Left ventricle myocardium superior (tissue), 1 donor: ENCODE measurements at places on chromosomes 2 and 18.

GRCh38 chr2:165601928-165602521, 132.5 kb downstream of the CSRNP3 start:
- DNase-seq, result no peak

DNA sequence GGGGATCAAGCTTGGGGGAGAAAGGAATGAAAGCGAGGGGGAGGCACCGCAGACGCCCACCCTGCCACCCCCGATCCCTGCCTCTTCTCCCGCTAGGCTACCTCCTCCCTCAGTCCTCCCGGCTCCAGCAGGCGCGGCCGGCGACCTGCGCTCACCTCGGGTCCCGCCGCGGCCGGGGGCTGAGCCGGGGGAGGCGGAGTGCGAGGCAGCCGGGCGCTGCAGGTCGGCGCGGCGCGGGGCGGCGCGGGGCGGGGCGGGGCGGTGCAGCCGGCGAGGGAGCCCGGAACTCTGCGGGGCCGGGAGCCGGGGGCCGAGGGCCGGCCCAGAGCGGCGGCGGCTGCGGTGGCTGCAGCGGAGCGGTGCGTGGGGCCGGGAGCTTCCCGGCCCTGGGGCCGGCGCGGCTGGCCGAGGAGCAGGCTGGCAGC, 477 bp downstream of the ACVR1 start:
- peak; percentile 79 for DNase-seq

- no peak for DNase-seq
Measured at GRCh38 chr2:200475795-200476194, 34.1 kb downstream of the KCTD18 start.

DNA sequence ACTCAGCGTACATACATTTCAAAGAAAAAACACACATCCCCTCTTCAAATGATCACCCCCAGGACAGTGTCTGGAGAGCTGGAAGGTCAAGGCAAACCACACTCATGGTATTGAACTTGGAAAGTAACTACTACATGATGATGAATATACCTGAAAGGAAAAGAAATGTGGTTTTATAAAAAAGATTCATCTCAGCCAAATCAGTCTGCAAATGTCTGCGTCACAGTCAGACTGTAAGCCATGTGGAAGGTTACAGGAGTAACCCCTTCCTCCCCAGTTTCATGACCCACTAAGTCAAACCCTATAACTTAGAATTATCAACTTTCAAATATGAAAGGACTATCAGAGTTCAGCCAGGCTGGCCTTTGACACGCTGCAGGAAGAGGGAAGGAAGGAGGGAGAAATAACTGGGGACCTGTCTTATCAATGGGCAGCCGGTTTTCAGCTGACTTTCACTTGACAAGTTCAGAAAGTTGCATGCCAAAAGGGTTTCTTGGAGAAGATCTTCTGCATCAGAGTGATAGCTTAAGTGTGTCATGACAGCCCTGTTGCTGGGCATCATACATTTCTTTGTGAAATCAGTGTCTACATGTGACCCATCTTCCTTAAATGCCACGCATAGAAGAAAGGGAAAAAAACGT, 7.0 kb upstream of the BMP10 start:
- no peak for DNase-seq

DNA sequence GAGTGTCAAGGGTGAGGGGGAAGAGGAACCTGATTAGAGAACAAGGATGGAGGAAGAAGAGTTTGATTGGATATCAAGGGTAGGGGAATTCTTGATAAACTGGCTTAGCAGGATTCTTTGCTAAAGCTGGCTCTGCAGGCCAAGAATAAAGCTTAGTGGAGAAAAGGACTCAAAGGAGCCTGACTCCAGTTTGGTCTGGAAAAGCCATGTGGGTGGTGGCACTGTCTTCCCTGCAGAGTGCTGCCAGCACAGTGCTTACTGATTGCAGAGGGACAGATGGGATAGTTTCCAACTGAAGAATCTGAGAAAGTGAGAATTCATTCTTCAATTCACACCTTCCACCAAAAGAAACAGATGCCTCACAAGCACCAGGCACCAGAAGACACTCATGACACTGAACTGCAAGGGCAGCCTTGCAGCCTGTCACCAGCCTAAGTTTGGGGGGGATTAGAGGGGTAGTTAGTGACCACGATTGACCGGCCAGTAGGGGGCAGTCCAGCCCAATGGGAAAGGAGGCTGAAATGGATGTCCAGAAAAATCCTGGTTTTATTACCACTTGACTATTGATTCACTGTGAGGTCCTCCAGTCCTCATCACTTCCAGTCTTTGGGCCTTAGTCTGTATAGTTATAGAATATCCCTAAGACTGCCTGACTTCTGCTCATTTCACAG, 334.5 kb downstream of the SMAD2 start:
- DNase-seq, result no peak

DNA sequence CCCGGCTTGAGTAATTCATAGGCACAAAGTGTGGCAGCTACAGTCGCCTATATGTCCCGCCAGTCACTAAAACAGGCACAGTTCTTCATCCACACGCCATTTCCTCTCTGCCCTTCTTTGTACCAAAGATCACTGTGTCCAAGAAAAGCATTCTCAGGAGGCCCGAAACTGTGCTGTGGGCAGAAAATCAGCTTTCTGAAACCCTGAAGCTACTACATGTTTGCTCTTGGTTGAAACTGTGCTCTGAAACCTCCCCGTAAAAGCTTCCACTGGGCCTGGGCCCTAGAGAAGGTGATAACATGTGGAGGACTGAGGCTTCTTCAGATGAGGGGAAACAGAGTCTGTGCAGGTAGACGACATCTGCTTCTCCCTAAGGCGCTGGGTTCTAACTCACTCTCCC, 75.6 kb upstream of the ID2 start:
- DNase-seq, result no peak

DNA sequence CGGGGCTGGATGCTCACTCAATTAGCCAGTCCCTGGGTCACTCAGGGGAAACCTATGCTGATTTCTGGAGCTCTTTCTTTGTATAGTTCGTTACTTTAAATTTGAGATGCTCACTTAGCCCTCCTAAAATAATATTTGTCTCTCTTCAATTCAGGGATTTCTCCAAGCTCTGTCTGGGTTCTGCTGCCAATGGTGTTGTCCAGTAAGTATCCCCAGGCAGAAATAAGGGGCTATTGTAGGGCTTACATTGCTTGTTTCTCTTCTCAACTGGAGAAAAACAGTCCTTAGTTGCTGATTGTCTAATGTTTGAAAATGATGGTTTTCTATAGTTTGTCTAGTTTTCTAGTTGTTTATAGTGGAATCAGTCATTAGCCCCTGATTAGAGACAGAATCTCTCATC, 5.0 kb downstream of the RAB6C start:
- DNase-seq, result no peak

- no peak for DNase-seq
Measured at GRCh38 chr2:182378759-182379158, 48.1 kb downstream of the PDE1A start.

GRCh38 chr2:221710744-221711143, 138.6 kb upstream of the EPHA4 start:
- no peak for DNase-seq

- peak; percentile 71 for DNase-seq
Measured at GRCh38 chr2:105746177-105747080, 1.7 kb downstream of the NCK2 start.

GRCh38 chr2:221088506-221088905, 483.6 kb downstream of the EPHA4 start:
- DNase-seq, result no peak

DNA sequence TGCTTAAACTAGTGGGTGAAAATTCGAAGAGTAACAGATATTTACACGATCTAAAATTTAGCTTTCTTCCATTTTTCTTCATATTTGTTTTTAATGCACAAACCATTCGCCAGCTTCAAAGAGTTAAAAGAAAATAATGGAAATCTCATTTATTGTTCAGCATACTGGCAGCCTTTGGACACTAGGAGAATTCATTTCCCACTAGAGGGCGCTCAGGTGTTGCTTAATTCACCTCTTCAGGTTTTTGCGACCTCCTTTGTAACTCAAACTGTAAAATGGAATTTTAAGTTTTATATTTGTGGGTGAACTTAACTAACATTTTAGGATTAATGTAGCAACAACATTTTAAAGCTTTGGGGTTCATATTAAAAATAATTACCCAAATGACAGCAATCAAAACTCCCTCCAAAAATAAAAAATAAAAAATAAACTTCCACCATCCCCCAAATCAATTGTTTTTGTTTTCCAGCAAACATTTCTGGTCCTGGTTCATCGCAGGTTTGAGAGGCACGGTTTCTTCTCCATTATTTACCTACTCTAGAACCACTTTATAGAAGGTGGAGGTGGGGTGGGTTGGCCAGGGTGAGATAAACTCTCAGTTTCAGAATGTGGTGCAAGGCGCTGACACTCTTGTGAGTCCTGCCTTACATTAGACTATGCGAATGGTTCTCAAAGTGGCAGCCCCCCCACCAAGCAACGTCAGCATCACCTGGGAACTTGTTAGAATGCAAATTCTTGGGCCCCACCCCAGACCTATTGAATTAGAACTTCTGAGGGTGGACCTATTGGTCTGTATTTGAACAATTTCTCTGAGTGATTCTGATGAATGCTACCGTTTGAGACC, 24.7 kb upstream of the PNPT1 start:
- DNase-seq, result no peak

- DNase-seq, result no peak
Measured at GRCh38 chr18:56517761-56518160, 120.6 kb downstream of the TXNL1 start.

DNA sequence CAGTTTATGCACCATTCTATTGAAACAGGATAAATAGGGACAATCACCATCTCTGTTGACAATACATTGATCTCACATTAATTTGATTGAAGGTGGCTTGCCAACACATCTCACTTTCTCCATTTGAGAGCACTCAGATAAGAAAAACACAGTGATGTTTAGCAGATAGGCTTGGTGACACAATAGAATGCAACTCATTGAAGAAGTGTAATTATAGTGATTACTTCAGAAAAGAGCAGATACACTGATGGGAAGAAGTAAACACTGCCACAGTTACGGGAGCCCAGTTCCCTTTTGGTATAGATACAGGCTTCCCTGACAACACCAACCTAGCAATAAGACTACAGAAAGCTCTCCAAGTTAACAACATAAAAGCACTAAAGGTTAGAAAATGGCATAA, 89.1 kb downstream of the FIGN start:
- no peak for DNase-seq

- no peak for DNase-seq
Measured at GRCh38 chr18:45349019-45349418, 266.3 kb upstream of the SLC14A2 start.

- DNase-seq, result no peak
Measured at GRCh38 chr18:37532917-37533316, 32.7 kb downstream of the CELF4 start.

- no peak for DNase-seq
Measured at GRCh38 chr2:120937686-120938044, 202.0 kb downstream of the GLI2 start.

DNA sequence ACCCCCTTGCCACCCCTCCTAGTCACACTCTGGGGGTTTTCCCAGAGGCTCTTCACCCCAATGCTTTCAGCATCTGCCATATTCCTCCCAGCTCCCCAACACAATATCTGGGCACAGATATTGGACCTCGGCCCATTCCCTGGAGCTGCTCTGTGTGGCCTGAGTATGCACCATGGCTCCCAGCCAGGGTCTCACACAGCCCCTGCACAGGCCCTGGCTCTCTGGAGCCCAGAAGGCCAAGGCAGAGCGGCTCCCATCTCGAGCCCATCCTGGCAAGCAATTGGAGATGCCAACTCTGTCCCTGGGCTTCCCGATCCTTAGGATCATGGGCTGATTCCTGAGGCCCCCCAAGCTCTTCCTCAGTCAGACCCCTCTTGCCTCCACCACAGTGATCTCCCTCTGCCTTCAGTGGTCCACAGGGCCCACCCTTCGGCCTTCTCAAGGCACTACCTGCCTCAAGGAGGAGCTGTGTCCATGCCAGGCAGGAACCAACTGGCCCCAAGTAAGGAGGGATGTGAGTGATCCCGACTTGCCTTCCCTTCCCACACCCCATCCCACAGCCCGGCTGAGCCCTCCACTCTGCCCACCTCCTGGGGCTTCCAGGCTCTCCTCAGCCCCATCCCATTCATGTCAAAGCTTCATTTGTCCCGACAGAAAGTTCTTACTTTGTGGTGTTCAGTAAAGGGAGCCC, 62.7 kb downstream of the ADD2 start:
- DNase-seq, result no peak

DNA sequence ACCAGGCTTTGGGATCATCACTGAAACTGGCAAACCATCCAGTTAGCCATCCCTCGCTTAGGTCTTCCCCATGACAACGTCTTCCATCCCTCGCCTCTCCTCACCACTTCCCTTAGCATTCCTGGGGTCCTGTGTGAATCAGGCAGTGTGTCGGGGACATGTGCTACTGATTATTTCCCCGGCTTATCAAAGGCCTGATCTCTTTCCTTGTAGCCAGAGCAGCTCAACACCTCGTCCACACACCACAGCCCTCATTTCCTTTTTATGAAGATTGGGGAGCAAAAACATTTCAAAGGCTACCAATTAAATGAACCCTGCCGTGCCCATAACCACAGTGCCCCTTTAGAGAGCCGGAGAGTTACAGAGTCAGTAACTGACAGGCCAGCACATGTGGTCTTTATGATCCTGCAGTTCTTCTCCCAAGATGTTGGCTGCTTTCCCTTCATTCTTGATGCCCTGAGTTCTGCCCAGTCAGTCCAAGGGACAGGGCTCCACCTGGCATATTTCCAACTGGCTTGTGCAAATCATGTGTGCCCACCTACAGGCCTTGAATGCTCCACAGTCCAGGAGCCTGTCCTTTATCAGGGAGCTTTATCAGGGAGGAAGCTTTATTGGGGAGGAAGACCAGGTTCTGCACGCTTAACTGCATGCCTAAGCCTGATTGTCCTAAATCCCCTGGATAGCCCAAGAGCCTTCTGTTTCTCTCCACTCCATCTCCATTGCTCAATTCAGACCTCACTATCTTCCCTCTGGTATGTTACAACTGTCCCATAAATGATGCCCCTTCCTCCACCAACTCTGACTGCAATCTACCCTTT, 343.1 kb downstream of the CYRIA start:
- DNase-seq, result no peak

DNA sequence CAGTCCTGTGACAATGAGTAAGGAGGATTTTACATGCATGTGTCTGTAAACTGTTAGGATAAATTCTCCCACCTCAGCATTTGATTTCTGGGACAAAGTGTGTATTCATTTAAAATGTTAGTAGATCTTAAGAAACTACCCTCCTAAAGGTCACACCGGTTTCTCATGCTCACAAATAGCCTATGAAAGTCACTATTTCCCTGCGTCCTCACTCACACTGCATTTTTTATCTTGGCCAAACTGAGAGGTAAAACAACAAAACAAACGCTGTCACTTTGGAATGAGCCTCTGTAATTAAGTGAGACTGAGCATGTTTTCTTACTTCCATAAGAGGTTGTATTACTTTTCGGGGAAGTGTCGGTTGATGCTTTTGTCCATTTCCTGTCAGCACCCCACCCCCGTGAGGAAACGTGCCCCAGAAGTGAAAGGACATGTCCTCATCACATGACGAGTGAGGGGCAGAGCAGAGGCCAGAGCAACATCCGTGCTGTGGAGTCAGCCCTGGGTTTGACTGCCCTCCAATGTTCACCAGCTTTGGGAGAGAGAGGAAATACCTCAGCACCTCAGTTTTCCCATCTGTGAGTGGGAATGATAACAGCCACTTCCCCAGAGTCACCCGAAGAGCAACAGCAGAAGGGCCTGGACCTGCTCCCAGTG, 3.1 kb downstream of the GYPC start:
- peak; percentile 82 for DNase-seq
